ENCODE measurements at places on chromosomes 6 and 20.

GRCh38 chr6:137657351-137657911 is 163.2 kb upstream of the OLIG3 start:
- no peak for DNase-seq

DNA sequence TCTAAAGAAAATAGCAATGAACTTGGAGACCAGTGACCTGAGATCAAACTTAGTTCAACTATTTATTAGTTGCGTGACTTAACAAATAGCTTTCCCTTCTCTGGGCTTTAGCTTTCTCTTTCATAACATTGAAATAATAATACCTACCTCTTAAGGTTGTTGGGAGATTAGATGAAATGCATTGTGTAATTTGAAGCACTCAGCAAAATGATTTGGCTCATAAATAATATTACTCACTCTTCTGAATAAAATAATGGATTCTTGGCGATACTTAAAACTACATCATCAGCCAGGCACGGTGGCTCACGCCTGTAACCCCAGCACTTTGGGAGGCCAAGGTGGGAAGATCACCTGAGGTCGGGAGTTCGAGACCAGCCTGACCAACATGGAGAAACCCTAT is 556.2 kb upstream of the JARID2 start:
- DNase-seq, result no peak

- DNase-seq, result no peak
Measured at GRCh38 chr6:167528239-167528638, 203.4 kb downstream of the TTLL2 start.

DNA sequence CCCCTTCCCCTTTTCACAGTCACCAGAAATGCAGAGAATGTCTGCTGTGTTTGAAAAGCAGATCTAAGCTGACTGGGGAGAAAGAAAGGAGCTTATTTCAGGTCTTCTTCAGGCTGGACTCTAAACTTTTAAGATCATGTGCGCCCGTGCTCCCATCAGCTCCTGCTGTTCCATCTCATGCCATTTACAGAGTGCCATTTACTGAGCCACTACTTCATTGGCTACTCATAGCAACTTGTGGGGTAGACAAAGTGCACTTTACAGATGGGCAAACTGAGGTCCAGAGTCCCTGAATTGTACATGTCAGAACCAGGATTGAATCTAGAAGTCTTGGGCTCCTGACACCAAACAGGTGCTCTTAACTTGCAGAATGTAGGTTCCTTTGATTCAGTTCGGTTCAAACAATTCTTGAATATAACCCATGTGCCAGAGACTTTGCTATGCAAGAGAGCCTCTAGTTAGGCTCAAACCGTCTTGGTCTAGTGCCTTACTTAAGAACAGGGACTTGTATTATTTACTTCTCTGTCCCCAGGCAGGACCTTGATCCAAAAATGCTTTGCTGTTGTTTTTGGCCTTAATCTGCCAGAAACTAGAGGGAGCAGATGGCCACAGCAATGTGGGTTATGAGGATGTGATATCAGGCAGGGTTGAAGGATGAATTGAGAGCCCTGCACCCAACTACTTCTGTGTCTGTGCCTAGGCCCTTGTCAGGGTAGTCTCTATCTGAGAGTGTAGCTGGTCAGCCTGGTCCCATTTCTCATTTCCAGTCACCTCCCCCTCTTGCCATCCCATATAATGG is 56.4 kb downstream of the RALY start:
- DNase-seq, result no peak

DNA sequence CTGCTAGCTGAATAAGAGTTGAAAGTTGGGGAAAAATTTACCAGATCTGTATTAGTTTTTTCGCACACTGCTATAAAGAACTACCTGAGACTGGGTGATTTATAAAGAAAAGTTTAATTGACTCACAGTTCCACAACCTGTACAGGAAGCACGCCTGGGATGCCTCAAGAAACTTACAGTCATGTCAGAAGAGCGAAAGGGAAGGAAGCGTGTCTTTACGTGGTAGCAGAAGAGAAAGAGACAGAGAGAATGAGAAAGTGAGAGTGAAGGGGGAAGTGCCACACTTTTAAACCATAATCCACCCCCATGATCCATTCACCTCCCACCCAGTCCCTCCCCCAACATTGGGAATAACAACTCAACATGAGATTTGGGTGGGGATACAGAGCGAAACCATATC is 79.6 kb downstream of the KHDC1L start:
- DNase-seq, result no peak

- DNase-seq, result no peak
Measured at GRCh38 chr6:35624341-35625070, 64.2 kb downstream of the FKBP5 start.

DNA sequence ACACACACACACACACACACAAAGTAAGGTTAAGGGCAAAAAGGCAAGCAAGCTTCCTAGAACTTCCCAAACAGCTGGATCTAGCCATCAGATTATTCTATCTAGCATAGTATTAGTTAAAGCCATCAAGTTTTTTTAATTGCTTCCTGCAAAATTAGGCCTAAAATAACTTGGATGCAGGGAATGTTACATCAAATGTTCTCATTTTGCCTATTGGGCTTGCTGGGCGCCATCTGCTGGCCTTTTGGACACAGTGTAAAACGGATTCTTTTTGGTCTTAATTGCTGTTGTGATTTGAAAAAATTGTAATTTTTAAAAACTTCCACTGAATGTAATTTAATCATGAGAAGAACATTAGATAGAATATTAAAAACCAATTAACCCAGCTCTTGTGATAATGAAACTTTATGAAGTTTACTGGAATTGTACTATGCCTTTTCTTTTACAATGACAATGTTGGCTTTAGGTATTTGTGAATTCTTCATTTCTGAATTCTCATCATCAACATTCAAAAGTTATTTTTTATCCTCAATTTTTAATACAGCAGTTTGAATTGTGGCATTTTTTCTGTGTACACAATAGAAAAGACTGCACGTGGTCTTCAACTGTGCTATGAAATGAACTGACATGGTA is 6.8 kb downstream of the MKKS start:
- DNase-seq, result peak; percentile 36

- DNase-seq, result no peak
Measured at GRCh38 chr20:20611167-20611566, 101.3 kb downstream of the RALGAPA2 start.

- no peak for DNase-seq
Measured at GRCh38 chr20:2101057-2101864, at the start of gene STK35. Gene STK35, plus strand, starts transcription at chr20:2101827. Its CDS starts 55 bp downstream, at chr20:2101882.

GRCh38 chr6:4962905-4963304 is 40.9 kb downstream of the RPP40 start:
- DNase-seq, result no peak

- no peak for DNase-seq
Measured at GRCh38 chr20:25054096-25054820, 3.7 kb downstream of the ACSS1 start.

DNA sequence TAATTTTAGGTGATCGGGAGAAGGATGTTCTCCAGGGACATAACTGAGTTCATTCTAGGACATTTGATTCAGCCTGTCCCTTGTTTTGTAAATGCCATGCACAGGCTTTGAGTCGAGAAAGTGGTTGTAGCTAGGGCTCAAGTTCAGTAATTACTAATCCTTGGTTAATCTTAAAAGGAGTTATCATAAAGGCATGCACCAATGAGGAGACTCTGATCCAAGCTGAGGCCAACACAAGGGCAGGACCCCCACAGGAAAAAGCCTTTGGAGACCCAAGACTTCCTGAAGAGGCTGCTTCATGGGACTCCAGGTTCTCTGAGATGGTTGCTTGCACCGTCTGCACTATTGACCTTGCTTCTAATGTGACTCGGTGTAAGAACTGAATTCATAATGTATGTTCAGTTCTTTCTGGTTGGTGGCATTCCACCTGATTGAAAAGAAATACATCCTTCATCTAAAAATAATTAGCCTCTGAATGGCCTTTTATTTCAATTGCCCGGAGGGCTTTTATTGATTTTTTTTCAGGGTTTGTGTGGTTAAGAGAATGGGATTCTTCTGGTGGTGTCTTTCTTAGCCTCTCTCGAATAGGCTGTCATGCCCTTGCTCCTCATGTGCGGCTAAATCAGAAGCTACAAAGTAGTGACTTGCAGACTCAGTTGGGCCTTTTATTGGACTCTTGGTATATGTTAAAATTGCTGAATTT is 201.7 kb upstream of the PLCB4 start:
- DNase-seq, result no peak

- no peak for DNase-seq
Measured at GRCh38 chr6:158233214-158233795, 65.2 kb downstream of the GTF2H5 start.

- DNase-seq, result no peak
Measured at GRCh38 chr20:21302664-21303060, 469 bp upstream of the XRN2 start.

DNA sequence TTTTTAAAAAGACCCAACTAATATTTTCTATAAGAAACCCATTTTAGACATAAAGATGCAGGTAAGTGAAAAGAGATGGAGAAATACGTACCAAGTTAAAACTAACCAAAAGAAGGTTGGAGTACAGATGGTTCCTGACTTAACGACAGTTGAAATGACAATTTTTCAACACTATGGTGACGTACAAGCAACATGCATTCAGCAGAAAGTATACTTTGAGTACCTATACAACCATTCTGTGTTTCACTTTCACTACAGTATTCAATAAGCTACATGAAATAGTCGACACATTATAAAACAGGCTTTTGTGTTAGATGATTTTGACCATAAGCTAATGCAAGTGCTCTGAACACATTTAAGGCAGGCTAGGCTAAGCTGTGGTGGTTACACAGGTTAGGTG is 228.9 kb downstream of the RNGTT start:
- no peak for DNase-seq

DNA sequence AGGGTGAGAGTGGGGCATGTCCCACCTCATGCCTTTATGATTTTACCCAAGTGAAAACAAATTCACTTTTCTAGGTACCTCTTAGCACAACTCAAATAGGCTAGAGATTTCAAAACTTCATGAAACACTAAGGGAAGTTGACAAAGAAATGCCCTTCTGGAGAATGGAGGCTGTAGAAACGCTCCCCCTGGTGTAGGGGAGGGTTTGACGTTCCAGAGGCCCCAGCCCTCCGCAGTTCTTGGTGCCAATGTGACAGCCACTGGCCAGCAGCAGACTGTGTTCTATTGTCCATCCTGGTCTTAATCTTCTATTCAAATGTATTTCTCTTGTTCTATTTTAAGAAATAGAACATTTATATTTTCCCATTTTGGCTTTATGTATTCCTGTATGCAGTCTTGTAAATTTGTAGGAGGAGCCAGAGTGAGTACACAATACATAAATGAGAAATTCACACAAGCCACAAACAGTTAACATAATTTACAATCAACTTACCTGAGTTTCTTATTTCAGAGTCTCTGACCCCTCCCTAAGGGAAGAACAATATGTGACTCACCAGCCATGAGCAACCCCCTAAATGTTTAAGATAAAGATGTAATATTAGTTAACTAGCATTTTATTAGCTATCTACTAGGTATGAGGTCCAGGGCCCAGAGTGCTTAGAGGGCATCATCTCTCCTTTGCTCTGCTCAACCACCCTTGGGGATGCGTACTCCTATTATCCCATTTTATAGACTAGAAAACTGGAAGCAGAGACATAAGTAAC is 8.8 kb upstream of the MUC21 start:
- no peak for DNase-seq

- DNase-seq, result no peak
Measured at GRCh38 chr6:153503810-153504209, 372.7 kb upstream of the RGS17 start.
